CD8-positive, alpha-beta T cell (primary cell): ENCODE measurements at places on chromosomes 4 and X.

- no peak for DNase-seq
These were observed 1.1 kb downstream of the RPS3A start for GRCh38 chr4:151100531-151100930.

DNA sequence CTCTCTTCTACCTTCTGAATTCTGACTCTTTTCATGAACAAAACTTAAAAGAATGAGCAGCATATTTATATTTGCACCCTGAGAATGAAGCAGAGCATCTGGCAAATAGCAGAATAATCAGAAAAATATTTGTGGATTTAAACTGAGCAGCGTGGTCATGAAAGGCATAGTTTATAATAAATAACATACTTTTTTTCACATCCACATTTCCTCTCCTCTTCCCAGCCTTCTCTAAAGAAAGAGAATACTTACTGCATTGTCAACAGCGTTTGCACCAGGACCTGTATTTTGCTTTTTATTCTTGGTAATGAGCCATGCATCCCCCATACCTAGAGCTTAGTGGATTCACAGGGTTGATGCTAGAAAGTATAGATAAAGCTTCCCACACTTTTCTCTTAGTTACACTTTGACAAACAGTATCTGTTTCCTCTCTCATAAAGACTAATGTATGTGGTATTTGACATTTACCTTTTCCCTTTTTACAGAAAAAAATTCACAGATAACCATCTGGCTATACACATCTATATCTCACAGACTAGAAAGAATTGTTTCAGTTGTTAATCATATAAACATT lies 131.5 kb downstream of the PRSS12 start:
- no peak for DNase-seq

DNA sequence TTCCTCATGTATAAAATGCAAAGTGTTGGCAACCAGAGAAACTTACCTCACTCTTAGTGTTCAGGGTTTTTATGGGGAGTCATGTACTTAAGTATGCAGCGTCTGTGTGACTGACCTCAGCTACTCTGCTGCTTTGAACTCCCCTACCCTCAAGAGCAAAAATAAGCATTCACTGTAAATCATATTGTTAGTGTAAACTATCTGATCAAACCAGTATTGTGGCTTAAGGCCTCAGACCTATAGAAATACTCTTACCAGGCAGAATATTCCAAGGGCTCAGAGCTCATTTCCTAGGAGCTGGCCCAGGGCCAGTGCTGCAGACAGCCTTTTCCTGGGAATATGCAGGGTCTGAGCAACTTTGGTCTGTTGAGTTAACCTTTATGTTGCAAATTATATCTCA lies 453.1 kb downstream of the CCSER1 start:
- DNase-seq, result no peak

DNA sequence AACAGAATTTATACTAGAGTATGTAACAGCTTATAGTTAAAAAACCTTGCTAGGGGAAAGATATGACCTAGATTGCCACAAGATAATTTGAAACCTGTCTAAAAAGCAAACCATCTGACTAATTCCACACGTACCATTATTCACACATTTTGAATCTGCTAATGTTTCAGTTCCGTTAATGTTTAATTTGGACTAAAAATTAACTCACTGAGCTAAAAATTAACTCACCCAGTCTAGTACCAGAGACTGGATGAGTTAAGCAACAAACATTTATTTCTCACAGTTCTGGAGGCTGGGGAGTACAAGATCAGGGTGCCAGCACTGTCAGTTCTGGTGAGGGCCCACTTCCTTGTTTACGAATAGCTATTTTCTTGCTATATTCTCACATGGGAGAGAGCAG lies 231.5 kb upstream of the DIAPH2 start:
- DNase-seq, result no peak

DNA sequence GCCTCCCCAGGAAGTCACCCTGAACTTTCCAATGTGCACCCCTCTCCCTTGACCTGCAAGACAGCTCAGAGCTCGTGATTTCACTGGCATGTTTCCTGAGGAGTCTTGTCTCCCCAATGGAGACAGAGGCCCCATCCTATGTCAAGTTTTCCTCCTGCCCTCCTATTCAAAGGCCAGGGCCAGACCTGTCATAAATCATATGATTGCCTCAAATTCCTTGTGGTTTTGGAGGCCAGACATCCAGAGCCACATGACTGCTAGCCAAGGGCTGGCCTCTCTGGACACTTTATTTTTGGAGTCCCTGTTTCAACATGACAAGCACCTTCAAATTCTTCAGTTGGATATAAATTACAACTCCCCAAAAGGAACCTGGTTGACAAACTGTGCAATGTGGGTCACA lies 76.0 kb upstream of the TFDP3 start:
- DNase-seq, result no peak

DNA sequence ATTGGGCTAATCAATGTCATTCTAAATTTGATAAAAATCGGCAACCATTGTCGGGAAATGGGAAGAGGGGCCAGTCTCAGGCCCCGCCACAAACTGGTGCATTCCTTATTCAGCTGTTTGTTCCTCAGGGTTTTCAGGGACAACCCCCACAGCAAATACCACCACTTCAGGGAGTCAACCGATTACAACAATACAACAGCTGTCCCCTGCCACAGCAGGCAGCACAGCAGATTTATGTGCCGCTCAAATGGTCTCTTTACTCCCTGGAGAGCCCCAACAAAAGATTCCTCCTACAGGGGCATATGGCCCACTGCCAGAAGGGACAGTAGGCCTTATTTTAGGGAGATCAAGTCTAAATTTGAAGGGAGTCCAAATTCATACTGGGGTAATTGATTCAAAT lies 61.8 kb downstream of the ZNF732 start:
- no peak for DNase-seq

GRCh38 chr4:128322986-128323385 lies 35.4 kb upstream of the PGRMC2 start:
- no peak for DNase-seq

DNA sequence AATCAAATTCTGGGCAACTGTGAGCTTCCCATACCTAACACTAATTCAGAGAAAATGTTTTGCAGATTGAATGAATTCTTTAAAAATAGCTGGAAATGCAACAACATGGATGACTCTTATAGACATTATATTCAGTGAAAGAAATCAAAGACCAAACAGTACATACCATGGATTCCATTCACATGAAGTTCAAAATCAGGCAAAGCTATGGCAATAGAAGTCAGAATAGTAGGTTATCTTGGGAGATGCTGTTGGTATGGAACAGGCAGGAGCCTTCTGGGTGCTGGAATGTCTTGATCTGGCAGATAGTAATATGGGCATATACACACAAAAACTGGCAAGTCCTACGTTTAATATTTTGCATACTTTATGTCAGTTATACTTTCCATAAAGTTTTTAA lies 25.5 kb upstream of the CBLL2 start:
- no peak for DNase-seq

- no peak for DNase-seq
These were observed 11.5 kb downstream of the CBR4 start for GRCh38 chr4:168998596-168998995.

- DNase-seq, result no peak
These were observed 130.4 kb upstream of the FRMPD4 start for GRCh38 chrX:12007881-12008280.

DNA sequence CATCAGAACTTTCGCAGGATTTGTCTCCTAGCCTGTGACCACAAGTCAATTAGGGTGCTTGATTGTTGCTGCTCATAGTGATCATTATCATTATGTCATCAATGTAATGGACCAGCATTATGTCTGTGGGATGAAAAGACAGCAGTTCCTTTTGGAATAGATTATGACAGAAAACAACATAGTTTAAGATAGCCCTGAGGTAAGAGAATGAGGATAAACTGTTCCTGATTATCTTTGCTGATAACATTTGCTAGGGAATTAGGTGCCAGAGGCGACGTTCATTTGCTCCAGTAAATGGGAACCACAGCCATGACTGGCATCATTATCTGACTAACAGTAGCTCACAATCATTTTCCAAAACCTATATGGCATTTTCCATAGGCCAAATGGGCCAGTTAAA lies 12.7 kb upstream of the THOC2 start:
- no peak for DNase-seq

DNA sequence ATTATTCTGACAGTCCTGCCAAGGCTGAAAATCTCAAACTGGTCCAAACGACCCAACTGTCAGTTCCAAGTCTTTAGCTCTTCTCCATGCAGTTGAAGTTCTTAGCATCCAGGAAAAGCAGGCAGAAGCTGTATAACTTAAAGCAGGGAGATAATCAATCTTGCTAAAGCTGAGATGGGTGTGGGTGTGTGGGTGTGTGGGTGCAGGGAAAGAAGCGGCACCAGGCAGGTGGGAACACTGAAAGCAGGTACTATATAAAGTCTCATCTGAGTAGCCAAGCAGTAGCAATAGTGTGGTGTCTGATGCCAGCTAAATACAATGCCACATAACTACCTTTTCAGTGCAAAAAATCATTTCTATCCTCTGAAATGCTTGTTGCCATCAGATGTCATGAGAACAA lies 69.7 kb upstream of the EGFL6 start:
- DNase-seq, result no peak

GRCh38 chrX:104270916-104271512 lies 16.3 kb upstream of the ESX1 start:
- DNase-seq, result no peak
